ENCODE measurements at places on chromosomes 12 and 14. TPM values are rescaled to one million over a fixed set of nuclear protein-coding genes. Genes with fewer than 3 reads are reported as not detected.

DNA sequence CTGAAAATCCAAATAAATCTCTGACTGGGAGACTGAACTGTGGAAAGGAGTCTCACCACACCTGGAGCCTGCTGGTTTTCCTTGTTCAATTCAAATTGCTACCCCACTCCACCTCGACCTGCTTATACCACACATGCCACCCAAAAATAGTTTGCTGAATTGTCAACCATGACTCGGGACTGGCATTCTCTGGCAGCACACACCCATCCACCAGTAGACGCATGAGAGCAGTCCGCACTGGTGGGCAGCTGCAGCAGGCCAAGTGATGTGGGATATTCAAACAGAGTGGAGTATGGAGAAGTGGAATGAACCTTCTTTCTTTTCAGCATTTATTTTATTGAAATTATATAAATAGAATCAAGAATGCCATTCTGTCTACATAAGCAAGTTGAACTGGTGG, 38.7 kb upstream of the SYCP3 start:
- DNase-seq: no peak

DNA sequence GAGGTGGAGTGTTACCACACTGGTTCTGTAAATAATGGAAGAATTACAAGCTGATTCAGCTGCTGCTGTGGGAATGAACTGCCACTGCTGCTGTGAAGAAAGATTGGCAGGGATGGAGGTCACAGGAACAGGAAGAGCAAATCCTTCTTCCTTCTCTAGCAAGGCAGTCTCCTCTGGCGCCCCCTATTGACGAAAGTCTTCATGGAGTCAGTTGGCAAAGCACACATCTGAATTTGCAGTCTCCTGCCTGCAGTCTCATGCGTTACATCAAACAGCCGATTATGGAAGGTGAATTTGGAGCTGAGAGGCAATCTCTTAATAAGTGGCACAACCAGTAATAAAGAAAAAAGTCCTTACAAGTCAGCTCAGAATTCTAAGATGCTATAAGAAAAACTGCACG, 106.0 kb upstream of the TMTC1 start:
- peak; percentile 56 for DNase-seq

GRCh38 chr12:4579305-4580102, 17.5 kb downstream of the DYRK4 start:
- DNase-seq: no peak

- peak; percentile 53 for DNase-seq
Observed at GRCh38 chr14:49594347-49595091, 4.2 kb upstream of the LRR1 start.

The TRPV4 gene
- polyA plus RNA-seq: 24.5 TPM

The RNASE1 gene
- 476 TPM for polyA plus RNA-seq

The MGST1 gene
- 350 TPM for polyA plus RNA-seq

The KRT80 gene
- 1.0 TPM for polyA plus RNA-seq

The SRP54 gene
- 37.3 TPM for polyA plus RNA-seq

The FAM181A gene
- not detected for polyA plus RNA-seq

The SYT1 gene
- polyA plus RNA-seq: 0.69 TPM
